ENCODE measurements at places on chromosomes 1 and 21.

DNA sequence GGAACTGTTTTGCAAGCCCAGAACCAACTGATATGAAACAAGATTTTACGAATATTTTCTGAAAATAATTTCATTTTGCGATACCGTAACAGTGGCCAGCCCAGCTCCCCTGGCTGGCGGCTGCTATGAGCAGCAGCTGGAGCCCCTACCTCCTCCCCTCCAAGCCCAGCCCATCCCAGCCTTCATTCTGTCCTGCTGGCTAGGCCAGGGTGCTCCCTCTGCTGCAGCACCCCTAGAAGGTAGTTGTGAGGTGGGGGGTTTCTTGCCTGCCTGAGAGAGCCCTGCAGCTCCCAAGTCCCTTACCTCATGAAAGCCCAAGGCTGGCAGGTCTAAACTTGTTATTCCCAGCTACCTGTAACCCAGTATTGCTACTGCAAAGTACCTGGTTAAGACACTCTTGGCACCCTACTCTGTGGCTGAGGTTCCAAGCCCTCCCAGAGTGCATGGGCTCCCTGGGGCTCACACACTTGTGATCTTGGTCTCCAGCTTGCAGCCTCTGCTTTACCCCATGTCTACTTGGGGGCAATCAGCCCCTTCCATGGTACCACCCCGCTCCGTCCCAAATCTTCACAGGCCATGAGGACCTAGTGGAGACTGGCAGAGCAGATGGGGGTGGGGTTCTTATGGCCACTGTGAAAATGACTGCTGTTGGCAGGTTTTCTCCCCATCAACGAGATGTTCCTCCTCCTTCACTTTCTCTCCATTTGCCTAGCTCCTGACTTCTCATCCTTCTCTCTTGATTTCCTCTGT is 239.8 kb downstream of the TRABD2B start:
- DNase-seq, result no peak

DNA sequence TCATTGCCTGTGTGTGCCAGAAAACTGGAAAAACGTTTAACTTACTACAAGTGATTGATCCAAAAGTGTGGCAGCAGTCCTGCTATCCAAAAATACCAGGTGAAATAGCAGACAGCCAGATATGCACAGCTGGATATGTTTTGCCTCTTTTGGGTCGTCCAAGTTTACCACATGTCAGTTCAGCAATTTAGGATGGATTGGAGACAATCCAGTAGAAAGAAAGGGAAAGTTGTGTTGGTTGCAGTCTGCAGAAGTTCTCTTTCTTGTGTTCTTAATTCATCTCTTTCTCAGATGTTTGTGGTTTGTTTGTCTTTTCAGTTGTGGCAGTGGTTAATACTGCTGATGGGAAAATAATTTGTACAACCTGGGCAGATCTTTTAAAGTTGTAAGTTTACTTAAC is 645.0 kb downstream of the PTPRC start:
- DNase-seq, result peak; percentile 13

- no peak for DNase-seq
Measured at GRCh38 chr1:238999944-239000343, 386.4 kb upstream of the CHRM3 start.

DNA sequence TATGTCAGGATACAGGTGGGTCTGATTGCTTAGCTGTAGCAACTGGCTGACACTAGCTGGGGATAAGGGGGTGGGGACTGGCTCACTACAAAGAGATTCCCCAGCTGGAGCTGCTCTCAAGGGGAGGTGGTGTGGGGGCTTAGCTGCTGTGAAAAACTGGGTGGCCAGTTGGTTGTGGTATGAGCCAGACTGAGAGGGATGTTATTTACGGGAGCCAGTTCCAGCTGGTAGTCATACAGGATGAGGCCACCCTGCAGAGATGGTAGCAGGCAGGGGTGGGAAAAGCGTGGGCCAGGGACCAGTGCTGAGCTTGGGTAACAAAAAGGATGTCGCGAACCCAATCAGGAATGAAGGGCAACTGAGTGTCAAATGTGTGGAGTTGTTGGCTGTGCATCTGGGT is 204.0 kb upstream of the C21orf91 start:
- no peak for DNase-seq

DNA sequence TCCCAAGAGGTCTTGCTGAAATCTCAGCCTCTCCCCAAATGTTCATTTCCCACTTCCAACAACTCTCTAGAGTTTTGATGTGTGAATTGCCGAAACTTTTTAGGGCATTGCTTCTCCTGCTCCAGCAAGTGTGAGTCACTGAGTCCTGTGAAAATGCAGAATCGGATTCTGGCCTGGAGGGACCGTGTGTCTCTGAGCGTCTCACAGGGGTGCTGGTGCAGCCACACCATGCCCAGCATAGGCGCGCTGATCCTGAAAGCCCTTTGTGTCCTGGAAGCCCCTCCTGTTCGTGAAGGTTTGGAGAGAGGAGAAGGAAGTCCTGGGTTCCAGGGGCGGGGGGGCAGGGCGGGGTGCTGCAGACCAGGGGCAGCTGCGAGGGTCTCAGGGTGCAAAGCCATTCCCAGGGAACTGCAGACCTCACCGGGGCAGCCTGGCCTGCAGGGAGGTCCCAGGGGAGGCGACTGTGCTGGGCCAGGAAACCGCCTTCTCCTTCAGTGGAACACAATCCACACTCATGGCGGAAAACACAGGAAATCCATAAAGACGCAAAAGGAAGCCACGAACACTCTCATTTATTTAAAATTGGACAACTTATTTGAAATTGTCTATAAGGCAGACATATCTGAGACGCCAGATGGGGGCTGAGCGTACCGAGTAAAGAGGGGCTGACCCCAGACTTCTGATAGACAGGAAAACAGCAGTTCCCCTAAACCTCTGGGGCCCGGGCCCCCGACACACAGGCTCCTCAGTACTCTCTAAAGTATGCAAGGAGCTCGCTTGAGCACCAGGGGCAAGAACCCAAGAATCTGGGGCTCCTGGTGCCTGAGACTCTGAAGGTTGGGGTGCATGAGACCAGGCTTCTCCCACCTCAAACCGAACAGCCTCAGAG is 43.5 kb upstream of the ADARB1 start:
- DNase-seq, result peak; percentile 22

- DNase-seq, result no peak
Measured at GRCh38 chr1:62467092-62467491, 30.2 kb downstream of the USP1 start.

DNA sequence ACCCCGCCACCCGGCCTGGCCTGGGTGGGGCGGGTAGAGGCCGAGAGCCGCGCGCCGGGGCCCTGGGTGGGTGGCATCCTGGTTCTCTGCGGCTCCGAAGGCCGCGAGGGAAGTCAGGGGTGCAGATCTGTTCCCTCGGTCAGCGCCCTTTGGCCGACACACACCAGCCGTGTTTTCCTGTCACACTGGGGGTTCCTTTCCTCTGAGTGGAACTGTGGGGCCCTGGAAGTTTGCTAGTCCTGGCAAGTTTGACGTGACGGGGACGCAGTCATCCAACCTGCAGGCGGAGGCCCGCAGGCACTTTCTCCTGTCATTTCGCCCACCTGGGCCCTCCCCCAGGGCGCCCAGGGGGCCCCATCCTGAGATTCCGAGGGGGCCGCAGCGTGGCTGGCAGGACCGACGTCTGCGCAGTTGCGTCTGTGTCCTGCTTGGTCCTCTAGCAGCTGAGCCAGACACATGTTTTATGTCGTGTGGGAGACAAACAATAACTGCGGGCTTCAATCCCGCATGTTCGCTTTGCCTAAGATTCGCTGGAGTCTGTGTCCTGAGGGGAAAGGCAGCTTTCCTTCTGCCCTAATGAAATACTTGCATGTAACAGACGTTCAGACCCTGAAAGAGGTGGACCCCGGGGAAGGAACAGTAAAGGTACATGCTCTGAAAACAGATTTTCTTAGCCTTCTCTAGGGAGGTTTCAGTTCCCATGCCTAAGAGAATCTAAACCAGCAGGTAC is 1.5 kb downstream of the FAM163A start:
- DNase-seq, result no peak

DNA sequence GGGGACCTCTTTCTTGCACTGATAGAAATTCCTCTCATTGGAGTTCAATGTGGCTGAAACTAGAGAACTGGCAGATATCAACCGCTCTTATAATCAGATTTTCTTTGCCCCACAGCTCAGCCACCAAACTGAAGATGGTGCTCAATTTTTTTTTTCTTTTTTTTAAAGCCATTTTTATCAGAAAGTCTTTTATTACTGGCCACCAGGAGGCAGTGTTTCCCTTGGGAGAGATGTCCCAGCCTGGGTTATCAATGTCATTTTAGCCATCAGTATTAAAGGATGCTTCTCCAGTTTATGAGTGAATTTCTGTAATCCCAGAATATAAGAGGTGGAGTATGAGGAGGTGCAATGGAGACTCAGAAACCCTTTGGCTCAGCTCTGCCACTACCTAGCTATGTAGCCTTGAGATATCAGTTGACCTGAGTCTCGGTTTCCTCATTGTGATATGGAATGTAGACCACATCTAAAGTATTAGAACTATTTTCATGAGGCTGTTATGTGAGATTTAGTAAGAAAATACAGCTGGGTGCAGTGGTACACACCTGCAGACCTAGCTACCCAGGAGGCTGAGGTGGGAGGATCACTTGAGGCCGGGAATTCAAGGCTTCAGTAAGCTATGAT is 27.6 kb downstream of the CD244 start:
- peak; percentile 89 for DNase-seq

- no peak for DNase-seq
Measured at GRCh38 chr1:21152423-21153100, 24.1 kb downstream of the EIF4G3 start.

DNA sequence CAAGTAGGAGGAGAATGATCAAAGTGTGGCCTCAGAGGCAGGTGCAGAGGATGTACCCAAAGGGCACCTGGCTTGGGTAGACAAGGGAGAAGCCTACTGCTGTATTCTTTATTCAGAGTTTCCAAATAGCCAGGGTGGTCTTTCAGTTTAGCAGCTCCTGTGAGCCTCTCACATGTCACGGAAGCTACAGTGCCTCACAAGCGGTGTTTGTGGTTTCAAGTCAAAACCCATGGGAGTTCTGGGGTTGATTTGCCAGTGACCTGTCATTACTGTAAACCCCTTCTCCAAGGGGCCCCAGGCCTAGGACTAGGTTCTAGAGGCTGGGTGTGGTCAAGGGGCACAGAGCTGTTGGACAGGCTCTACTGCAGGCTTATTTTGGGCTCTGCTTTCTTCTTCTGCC is 10.2 kb upstream of the IL10 start:
- peak; percentile 63 for DNase-seq

- DNase-seq, result no peak
Measured at GRCh38 chr21:25390701-25391100, 216.6 kb downstream of the MRPL39 start.

DNA sequence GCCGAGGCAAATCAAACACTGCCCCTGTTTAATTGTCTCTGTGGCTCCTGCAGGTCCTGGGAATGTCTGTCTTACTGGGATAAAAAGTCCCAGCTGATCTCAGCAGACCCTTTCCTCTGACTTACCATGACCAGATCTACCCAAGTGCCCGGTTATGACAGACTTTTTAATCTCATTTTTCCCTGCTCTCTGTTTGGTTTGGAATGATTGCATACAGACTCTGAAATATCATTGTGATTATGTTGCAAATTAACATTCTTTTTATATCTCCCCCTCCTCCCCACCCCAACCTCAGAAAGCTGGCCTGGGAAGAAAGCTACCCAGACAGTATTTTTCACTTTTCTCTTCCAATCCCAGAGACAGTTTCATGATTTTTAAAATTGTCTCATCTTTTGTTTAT is 16.3 kb downstream of the RAB7B start:
- DNase-seq, result no peak

DNA sequence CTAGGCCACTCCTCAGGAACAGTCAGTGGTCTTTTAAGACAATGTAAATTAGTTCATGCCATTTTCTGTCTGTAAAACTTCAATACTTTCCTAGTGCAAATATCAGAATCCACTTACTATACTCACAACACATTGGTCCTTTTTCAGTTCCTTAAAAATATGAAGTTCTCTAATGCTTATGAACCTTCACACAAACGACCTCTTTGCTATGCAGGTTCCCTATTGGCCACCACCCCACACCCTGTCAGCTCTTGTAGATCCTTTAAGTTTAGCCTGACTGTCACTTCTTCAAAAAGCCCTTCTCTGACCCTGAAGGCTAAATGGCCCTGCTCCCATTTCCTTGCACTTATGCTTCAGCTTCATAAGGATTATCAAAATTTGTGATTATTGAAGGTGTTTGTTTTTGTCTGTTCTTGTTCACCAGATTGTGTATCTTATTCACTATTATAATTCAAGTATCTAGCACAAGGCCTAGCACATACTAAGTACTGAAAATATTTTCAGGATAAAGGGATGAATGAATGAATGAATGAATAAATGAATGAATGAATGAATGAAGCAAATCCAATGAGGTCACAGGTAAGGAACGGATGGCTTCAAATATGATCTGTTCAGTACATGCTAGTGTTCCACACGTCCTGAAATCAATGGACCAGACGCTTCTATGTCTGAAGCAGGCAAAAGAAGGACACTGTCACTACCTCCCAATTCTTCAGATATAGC is 373.9 kb downstream of the VAV3 start:
- DNase-seq, result no peak

GRCh38 chr1:86699186-86699585 is 5.2 kb upstream of the SH3GLB1 start:
- DNase-seq, result no peak

GRCh38 chr1:74775735-74776134 is 42.8 kb downstream of the TYW3 start:
- no peak for DNase-seq

GRCh38 chr1:184974837-184975115 is 468 bp upstream of the NIBAN1 start:
- DNase-seq, result no peak

- DNase-seq, result no peak
Measured at GRCh38 chr1:21674957-21675356, 5.8 kb upstream of the RAP1GAP start.

DNA sequence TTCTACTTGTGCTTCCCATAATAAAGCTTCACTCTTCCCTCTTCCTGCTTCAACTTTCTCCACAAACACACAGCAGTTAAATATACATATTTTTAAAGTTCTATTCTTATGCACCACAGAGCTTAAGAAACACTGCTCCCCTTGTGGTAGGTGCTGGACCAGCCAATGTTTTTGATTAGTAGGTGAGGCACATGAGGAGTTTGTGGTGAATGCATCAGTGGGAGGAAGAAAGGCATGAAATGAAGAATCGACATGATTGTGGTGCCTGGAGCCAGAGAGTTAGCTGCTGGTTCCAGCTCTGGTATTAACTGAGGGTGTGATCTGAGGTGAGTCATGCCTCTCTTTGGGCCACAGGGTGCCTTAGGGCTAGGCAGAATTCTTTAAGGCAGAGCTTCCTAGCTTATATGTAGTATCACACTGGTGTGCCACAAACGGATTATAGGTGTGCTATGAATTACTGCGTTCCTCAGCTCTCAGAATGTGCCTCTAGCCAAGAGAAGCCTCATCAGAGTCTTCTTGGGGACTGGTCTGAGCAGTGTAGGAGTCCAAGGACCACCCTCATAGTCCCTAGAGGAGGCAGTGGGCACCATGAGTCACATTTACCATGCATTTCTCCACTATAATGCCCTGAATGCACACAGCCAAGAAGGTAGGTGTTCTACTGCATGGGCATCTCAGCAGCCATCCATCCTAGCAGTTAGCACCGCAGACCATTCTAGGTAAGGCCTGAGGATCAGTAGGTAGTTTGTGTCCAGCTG is 97.4 kb upstream of the SGIP1 start:
- DNase-seq, result peak; percentile 58
